Activated T-cell treated with anti-CD3 and anti-CD28 coated beads for 1 hour (primary cell): ENCODE measurements at places on chromosomes 1 and 21.

- no peak for DNase-seq
Measured at GRCh38 chr1:160727316-160727640, 11.8 kb upstream of the SLAMF7 start.

GRCh38 chr21:35128536-35128935, 79.4 kb upstream of the RUNX1 start:
- DNase-seq, result no peak

- DNase-seq, result no peak
Measured at GRCh38 chr1:197268012-197268411, at the start of gene CRB1. CRB1 (plus strand) TSS chr1:197268252; CDS start chr1:197268413, 161 bp downstream.

DNA sequence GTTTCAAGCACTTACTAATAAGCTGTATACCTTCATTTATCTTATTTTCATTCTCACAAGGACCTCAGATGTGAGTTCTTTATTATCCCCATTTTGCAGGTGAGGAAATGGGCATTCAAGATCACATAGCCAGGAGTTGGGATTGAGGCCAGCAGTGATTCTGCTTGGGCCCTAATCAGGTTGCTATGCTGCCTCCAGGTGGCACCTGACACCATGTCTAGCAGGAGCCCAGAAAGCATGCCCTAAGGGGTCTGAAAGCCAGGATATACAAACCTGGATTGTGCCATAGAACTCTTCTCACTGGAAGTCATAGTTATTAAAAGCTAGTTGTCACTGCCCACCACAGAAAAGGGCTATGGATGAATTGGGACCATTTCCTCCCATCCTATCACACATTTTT, 61.1 kb downstream of the FYB2 start:
- DNase-seq, result no peak

DNA sequence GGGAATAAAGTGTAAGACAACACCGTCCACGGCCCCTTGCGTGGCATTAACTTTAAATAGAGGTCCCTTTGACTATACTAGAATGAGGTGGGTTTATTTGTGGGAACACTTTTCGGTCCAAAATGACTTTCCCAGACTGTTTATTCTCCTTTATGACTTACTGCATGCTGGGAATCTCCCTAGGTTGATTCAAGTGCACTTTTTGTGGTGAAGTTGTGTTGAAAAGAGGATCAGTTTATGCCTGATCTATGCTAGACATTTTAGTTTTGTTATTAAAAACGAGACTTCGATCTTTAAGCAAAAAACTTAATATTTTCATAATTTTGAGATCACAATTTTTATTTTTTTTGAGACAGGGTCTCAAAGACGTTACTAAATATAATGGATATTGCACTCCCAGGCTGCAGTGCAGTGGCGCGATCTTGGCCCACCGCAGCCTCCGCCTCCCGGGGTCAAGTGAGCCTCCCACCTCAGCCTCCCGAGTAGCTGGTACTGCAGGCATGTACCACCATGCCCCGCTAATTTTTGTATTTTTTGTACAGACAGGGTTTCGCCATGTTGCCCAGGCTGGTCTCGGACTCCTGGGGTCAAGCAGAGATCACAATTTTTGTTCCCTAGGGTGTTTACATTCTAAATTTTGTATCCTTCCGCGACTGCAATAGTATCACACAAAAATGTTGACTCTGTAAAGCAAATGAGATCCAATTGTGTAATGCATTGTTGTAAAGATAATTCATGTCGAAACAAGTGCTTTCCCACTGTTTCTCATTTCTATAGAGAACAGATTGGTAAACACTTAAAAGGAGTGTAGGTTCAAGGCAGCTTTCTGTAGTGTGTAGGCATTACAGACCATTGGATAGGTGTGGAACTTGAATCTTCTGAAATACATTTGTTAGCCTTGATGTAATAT, 1.6 kb downstream of the CDC42 start:
- no peak for DNase-seq

- no peak for DNase-seq
Measured at GRCh38 chr1:50111503-50111902, 2.8 kb downstream of the ELAVL4 start.

DNA sequence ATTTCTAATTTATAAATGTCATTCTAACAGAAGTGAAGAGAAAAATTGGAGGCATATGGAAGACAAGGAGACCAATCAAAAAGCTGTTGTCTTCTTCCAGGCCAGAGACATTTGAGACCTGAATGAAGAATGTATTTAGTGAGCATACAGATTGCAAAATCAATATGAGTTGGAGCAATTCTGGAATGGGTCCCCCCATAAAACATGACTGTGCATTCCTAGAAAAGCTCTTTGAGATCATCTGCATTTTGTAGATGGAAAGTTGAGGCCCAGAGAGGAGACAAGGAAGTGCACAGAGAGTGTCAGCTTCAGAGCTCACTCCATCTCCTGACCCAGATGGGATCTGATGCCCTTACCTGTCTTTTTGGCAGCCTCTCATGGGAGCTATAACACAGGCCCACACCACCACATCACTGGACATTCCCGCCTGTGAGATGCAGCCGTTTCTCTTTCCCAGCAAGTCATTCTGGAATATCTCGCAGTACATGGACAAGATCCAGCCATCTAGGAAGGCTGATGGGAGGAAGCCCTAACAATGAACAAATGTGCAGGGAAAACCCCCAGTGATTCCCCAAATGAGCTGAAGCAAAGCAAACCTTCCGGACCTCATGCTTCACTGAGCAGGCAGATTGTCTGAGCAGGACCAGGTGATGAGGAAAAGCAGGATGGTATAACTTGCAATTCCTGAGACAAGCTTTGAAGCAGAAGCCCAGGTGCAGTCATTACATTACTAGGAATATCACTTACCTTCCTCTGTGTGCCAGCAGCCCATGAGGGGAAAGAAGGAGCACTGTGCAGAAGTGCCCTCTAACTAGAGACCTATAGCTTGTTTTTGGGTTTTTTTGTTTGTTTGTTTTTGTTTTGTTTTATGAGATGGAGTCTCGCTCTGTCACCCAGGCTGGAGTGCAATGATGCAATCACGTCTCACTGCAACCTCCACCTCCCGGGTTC, 445.6 kb downstream of the PLPP3 start:
- no peak for DNase-seq

DNA sequence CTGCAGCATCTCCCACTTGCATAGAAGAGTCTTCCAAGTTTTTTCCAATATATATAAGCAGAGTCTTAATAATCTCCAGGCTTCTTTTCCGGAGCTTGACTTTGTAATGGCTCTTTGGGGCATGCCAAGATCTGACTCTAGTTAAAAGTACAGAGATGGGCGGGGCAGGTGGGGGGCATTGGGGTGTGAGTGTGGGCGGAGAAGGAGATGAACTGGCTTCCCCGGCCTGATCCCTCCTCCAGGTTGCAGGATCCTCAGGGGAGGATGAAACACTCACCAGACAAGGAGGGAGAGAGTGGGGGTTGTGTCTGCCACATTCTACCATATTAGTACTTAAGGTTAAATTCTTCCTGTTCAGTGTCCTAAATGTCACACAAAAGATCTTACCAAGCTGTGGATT, 23.0 kb downstream of the S100A10 start:
- no peak for DNase-seq

DNA sequence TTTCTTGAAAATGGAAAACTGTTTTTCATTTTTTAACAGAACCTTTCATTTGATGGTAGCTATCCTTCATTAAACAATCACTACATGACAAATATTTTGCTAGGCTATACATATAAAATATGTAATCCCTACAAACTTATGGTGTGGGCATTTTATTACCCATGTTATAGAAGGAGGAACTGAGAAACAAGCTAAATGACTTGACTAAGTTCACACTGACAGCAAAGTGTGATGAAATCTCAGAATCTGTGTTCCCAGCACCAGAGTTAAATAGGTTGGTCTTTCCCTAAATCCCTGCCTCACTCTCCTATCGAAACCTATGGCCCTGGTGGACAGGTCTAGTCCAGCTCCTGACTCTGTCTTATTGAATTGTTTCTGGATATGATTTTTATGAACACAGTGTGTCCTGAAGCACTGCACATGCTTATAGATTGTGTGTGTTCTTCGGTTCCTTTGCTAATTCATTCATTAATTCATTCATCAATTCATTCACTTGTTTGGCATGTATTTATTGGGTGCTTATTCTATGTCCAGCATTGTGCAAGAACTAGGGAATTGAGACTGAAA, 301.0 kb downstream of the GRIK1 start:
- DNase-seq, result no peak

- no peak for DNase-seq
Measured at GRCh38 chr1:17551755-17552234, 12.3 kb downstream of the ARHGEF10L start.

- no peak for DNase-seq
Measured at GRCh38 chr1:88935522-88936222, 44.3 kb upstream of the GTF2B start.

DNA sequence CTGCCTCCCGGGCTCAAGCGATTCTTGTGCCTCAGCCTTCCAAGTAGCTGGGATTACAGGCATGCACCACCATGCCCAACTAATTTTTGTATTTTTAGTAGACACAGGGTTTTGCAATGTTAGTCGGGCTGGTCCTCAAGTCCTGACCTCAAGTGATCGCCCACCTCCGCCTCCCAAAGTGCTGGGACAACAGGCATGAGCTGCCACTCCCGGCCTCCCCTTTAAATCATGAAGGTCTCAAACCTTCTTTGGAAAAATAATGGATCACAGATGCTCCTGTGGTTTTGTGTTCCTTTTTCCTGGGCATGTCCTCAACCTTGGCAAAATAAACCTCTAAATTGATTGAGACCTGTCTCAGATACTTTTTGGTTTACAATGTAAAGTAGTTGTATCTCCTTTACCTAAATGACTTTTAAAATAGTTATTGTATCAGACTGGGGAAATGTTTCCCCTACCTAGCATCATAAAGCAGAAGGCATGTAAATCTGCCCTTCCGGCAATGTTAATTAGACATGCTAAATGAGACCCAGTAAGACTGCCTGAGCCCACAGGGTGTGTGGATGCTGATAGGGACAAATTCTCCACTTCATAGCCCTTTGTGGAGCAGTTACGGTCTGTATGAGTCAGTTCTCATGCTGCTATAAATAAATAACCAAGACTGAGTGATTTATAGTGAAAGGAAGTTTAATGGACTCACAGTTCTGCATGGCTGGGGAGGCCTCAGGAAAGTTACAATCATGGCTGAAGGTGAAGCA, 27.8 kb downstream of the CBR1 start:
- DNase-seq, result no peak

GRCh38 chr1:96927125-96927524, 205.5 kb downstream of the PTBP2 start:
- no peak for DNase-seq

- DNase-seq, result no peak
Measured at GRCh38 chr1:204647114-204647804, 38.3 kb downstream of the LRRN2 start.

DNA sequence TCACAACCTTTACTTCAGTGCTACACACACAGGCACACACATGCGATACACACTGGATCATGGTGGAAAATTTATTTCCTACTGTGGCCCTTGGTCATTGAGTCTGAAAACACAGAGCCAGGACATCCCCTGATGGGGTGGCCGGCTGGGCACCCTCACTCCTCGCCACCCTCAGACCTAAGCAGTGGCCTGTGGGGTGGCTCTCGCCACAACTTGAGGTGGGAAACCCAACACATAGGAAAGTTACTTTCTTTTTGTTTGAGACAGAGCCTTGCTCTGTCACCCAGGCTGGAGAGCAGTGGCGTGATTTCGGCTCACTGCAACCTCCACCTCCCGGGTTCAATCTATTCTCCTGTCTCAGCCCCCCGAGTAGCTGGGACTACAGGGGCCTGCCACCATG, 19.4 kb downstream of the CRYAA start:
- DNase-seq, result no peak

DNA sequence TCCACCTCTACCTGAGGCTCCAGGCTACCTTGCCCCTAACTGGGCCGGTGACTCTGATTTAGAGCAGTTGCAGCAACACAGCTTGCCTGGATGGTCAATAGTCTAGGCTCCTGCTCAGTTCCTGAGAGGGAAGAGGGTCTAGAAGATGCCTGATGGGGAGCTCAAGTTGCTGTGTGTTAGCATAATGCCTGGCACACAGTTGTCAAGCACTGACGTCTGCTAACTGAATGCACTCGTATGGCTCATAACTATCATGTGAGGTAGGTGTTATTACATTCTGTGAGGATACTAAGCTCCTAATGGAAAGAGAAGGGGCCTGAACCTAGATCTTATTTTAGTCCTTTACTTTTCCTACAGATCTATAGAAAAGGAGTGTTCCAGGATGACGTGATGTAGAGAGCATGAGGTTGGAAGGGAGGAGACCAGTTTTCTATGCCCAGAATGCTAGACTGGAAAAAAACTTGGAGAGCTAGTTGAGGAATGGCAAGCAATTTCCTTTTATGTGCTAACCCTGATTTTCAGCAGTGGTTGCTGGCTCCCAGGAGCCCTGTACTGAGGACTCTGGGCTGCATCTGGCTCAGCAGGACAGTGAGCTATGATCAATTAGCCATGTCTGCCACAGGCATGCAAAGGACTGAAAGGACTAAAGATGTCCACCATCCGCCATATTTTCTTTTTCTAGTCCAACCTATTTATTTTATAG, 30.0 kb downstream of the FAM78B start:
- DNase-seq, result no peak

- DNase-seq, result no peak
Measured at GRCh38 chr21:37423103-37423502, 56.5 kb downstream of the DYRK1A start.

DNA sequence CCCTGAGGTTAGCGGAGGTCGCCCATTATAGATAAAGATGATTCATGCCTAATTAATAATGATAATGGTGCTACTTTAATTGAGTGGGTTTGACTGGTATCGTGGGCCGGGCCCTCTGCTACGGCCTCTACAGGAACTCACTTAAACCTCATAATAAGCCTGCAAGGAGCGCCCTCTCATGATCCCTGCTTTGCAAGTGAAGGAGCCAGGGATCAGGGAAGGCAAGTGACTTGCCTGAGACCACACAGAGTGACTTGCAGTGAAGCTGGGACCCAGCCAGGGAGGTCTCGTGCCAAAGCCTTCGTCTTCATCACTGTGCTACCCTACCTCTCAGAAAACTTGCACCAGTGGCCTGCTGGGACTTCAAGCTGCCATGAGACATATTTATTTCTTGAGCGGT, 166.3 kb upstream of the KLHDC7A start:
- no peak for DNase-seq

- DNase-seq, result no peak
Measured at GRCh38 chr1:66214901-66215300, 319.1 kb upstream of the SGIP1 start.

DNA sequence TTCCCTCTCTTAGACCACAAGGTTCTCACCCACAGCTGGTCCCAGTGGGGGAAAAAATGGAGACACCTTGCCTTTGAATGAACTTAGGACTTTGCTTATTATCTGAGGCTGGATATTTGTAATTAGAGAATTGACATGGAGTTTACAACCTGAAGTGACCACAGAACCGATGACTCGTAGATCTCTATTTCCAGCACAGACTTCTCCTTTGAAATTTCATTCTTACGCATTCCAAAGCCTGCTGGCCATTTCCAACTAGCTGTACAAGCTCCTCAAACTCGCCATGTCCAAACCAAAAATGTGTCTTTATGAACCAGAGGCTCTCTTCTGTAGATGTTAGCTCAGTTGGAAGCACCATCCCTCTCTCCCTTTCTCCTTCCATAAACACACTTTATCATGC, 12.0 kb downstream of the RAB7B start:
- DNase-seq, result no peak

DNA sequence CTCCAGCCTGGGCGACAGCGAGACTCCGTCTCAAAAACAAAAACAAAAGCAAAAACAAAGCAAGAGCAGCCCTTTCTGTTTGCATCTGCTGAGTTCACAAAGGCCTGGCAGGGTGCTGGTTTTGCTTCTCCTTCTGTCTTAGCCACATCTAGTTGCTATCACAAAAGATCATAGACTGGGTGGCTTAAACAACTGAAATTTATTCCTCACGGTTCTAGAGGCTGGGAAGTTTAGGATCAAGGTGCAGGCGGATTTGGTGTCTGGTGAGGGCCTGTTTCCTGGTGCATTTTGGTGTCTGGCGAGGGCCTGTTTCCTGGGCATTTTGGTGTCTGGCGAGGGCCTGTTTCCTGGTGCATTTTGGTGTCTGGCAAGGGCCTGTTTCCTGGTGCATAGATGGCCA, 471.3 kb downstream of the CAMTA1 start:
- no peak for DNase-seq
